Sigmoid colon (tissue), 7 donors: ENCODE measurements at places on chromosomes 1 and 21. TPM values are rescaled to one million over a fixed set of nuclear protein-coding genes. Genes with fewer than 3 reads are reported as not detected.

The BTG3 gene
- 21.2 TPM for polyA plus RNA-seq

The SLC35F3 gene
- not detected for polyA plus RNA-seq

The FAM43B gene
- 0.23 TPM for polyA plus RNA-seq

The TEX35 gene
- not detected for polyA plus RNA-seq

The LIPI gene
- not detected for polyA plus RNA-seq

The CYP4A22 gene
- not detected for polyA plus RNA-seq

The HSF2BP gene
- polyA plus RNA-seq = 0.39 TPM

The HSPA6 gene
- polyA plus RNA-seq = 1.6 TPM

The LYPD8 gene
- polyA plus RNA-seq = 237 TPM

The LCE1C gene
- not detected for polyA plus RNA-seq

The PIGC gene
- polyA plus RNA-seq = 19.2 TPM

The PLA2G2C gene
- not detected for polyA plus RNA-seq

The TNFRSF8 gene
- polyA plus RNA-seq = not detected

The LEFTY1 gene
- polyA plus RNA-seq = 46.2 TPM

The ERRFI1 gene
- polyA plus RNA-seq = 28.8 TPM

The RNU1-4 gene
- polyA plus RNA-seq = not detected

The IFT25 gene
- 31.8 TPM for polyA plus RNA-seq

The S100A14 gene
- polyA plus RNA-seq = 1,144 TPM

The NBPF9 gene
- polyA plus RNA-seq = 3.2 TPM

The BCAN gene
- polyA plus RNA-seq = not detected

The ST6GALNAC5 gene
- polyA plus RNA-seq = 1.0 TPM

The CFAP74 gene
- polyA plus RNA-seq = not detected

The PADI4 gene
- not detected for polyA plus RNA-seq

The GPR52 gene
- polyA plus RNA-seq = 0.28 TPM

The LCE6A gene
- polyA plus RNA-seq = not detected

The SPOCD1 gene
- polyA plus RNA-seq = 0.70 TPM
